Activated naive CD4-positive, alpha-beta T cell treated with anti-CD3 and anti-CD28 coated beads, Interleukin-2, amount 10 ng/mL, durations not matched to agents 7 days and 5 days (primary cell): ENCODE measurements at places on chromosomes 12 and 14.

DNA sequence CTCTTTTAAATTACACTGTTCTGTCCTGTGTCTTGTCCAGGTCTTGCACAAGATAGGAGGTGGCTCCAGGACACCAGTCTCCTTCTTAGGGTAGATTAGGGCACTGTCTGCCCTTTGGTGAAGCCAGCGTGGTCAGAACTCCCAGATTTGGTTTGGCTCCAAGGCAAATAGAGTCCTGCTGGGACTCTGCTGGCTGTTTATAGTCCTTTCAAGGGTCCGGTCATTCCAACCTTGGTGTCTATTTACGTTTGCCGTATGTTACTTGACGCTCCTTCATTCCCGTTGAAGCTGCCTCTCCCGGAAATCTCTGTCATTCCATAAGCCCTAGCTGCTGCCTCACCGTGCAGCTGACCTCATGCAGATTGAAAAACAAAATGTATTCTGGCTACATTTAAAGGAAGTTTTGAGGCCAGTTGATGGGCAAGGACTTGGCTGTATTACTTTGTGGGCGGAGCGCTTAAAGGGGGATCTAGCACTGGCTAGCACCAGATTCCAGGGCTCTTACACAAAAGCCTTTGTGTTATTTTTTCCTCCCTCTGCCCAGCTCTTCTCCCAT lies 180.6 kb downstream of the AKAP6 start:
- H3K4me3 ChIP-seq, result no peak overlapping the region
- H3K36me3 ChIP-seq, result no peaks in the 10 kb centered on the region
- H3K27ac ChIP-seq, result no peak overlapping the region
- no peak for DNase-seq

DNA sequence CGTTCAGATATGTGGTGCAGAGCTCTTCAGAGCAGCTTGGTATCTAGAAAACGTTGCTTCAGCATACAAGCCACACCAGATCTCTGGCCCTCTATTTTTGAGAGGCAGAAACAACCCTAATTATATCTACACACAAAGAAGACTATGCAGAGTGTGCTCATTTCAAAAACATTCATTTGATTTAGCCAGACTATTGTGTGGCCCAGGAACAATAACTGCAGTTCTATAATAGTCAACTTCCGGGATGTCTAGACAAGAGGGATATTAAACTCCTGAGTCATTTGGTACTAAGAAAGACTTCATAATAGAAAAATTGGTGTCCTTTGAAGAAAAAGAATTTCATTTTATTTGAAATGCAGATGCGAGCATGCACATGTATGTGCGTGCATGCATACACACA lies 153.8 kb downstream of the PELI2 start:
- H3K27ac ChIP-seq, result no peak overlapping the region
- no peaks in the 10 kb centered on the region for H3K4me1 ChIP-seq
- no peaks in the 10 kb centered on the region for H3K27me3 ChIP-seq

DNA sequence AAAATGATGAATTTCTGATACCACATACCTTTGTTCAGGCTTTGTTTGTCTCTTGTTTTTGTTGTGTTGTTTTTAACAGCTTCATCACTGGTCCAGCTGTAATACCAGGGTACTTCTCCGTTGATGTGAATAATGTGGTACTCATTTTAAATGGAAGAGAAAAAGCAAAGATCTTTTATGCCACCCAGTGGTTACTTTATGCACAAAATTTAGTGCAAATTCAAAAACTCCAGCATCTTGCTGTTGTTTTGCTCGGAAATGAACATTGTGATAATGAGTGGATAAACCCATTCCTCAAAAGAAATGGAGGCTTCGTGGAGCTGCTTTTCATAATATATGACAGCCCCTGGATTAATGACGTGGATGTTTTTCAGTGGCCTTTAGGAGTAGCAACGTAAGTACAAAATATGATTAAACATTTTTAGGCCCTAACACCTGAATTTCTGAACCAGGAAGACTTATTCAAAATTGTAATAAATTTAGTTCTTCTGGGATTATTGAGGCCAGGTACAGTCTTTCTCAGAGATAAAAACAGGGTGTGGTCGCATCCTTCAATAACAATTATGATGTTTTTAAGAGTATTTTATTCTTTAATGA lies 22.4 kb downstream of the RXYLT1 start:
- H3K4me3 ChIP-seq, result no peak overlapping the region
- no peaks in the 10 kb centered on the region for H3K4me1 ChIP-seq
- H3K27me3 ChIP-seq, result no peaks in the 10 kb centered on the region
- no peaks in the 10 kb centered on the region for H3K36me3 ChIP-seq
- H3K27ac ChIP-seq, result no peak overlapping the region

- peaks cover 2% of the 10 kb centered on the region for H3K36me3 ChIP-seq
- DNase-seq, result no peak
- H3K4me1 ChIP-seq, result no peaks in the 10 kb centered on the region
- H3K4me3 ChIP-seq, result no peak overlapping the region
- H3K27ac ChIP-seq, result no peak overlapping the region
- H3K27me3 ChIP-seq, result peaks cover 24% of the 10 kb centered on the region
Observed at GRCh38 chr14:51807356-51807755, 53.1 kb upstream of the GNG2 start.

DNA sequence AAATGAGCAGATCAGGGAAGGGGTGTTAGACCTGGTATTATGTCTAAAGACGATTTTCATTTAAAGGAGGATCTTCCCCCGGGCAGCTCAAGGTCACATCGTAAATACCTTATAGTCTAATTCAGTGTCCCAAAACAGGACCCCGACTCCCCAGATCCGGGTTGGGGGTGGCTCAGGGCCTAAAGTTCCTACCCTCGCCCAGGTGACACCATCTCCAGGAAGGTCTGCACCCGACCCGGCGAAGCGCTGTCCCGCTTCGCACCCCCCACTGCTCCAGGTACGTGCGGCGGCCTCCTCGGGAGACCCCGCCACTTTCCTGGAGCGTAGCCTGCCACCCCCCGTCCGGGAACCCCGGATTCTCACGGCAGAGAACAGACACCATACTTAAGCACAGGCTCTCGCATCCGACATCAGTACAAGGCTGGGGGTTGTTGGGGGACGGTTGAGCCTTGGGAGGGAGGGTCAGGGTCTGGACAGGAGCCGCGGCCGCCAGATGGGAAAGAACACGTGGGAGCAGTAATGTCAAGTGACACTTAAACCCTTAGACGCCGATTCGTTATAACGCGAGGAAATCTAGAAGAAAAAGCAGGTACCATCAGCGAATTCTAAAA lies 556 bp downstream of the TIMM9 start:
- DNase-seq, result peak; percentile 59

DNA sequence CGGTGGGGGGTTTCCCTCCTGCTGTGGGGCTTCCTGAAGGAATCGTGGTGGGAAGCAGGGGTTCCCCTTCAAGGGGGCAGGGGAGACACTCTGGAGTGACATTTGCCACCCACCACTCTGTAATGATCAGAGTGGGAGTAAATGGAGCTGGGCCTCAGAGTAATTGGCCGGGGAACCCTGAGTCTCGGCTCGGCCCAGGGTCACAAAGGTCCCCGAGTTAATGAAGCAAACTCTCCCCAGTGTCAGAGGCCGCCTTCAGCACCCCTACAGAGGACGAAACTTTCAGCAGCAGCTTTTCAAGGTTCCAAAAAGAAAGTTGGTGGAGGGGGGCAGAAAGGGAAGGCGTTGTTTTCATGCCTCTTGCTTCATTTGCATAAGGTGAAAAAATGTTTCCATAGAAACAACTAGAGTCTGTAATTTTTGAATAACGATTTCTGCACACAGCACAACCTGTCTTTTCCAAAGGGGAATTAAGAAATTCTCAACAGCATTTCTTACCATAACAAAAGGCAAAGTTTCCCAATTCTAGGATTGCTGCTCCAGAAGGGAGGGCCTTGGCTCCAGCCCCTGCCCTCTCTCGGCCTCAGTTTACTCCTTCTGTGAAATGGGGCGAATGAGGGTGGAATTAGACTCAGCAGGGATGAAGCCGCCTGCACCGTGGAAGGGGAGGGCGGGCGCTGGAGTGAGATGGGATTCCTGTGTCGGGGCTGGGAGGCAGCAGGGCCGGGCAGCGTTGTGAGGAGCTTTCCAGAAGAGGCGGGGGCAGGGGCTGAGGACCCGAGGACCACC lies 67.0 kb upstream of the BEGAIN start:
- no peak for DNase-seq
- H3K4me3 ChIP-seq, result no peak overlapping the region
- H3K4me1 ChIP-seq, result no peaks in the 10 kb centered on the region

GRCh38 chr12:12558291-12558690 lies 4.4 kb downstream of the DUSP16 start:
- no peak overlapping the region for H3K27ac ChIP-seq
- no peaks in the 10 kb centered on the region for H3K27me3 ChIP-seq
- H3K4me1 ChIP-seq, result peaks cover 47% of the 10 kb centered on the region
- H3K36me3 ChIP-seq, result peaks cover 31% of the 10 kb centered on the region
- no peak for DNase-seq
- no peak overlapping the region for H3K4me3 ChIP-seq

DNA sequence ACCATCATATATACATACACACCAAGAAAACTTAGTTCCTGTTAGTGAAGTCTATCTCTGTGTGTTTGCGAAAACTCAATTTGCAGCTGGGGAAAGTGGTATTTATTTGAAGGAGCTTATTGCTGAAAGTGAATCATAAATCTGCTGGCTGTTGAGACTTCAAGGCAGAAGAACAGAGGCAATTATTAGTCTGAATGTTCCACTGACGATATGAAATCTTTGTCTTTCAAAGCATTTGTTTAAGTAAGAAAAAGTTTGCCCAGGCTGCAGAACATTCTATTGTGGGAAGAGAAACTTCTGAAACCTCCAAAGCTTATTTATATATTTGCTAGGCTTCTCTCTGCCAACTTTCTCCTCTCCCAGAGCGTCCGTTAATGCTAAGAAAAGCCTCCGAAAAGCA lies 255.7 kb upstream of the TMPO start:
- no peaks in the 10 kb centered on the region for H3K27me3 ChIP-seq
- DNase-seq, result no peak
- H3K4me1 ChIP-seq, result no peaks in the 10 kb centered on the region
- H3K27ac ChIP-seq, result no peak overlapping the region
- no peaks in the 10 kb centered on the region for H3K36me3 ChIP-seq
- no peak overlapping the region for H3K4me3 ChIP-seq
